ENCODE measurements at places on chromosomes 11 and 22.

DNA sequence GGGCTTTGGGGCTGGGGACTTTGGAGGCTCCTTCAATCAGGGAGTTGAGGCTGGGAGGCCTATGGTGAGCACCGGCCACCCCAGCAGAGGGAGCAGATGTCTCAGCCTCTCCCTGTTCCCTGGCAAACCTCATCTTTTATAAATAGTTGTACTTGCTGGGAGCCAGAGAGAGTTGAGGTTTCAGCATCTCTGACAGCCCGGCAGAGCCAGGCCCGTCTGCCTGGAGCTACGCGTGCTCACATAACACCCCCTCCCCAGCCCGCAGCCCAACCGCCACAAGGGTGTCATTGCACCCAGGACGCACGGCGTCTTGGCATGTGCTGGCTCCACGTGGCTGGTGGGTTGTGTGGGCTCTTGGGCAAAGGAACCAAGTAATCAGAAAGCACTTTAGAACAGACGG lies 127.1 kb downstream of the CHST1 start:
- peaks cover 2% of the 10 kb centered on the region for H3K27me3 ChIP-seq
- no peak for DNase-seq
- H3K27ac ChIP-seq, result no peak overlapping the region
- no peak overlapping the region for H3K4me3 ChIP-seq
- H3K4me1 ChIP-seq, result no peaks in the 10 kb centered on the region
- no peaks in the 10 kb centered on the region for H3K36me3 ChIP-seq

DNA sequence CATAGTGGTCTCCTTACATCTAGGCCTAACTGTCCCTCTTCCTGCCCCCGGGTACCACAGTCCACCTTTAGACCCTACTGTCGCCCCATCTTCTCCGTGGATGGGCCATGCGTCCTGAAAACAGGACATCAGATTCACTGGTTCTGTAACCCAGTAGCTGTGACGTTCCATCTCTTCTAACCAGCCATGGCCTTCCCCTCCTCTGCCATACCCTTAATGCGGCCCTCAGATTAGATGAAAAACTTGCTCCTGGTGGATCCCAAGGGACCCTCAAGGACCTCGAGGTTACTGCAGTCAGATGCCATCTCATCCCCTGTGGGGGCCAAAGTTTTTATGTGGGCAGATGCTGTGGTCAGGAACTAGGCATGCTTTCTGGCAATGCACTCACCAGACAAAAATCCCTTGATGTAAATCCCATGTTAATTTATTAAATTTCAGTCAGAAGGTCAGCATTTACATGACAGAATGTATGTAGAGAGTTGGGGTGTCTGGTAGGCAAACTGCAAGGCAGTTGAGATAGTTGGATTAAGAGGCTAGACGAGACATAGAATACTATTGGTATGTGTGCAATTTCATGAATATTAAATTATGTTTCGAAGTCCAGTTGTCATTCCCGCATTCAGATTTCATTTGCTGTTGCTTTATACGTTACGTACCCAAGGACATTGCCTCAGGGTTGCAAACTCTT lies 64.3 kb downstream of the WNT11 start:
- H3K27ac ChIP-seq, result no peak overlapping the region
- H3K36me3 ChIP-seq, result peaks cover 8% of the 10 kb centered on the region
- H3K4me3 ChIP-seq, result no peak overlapping the region
- H3K27me3 ChIP-seq, result no peaks in the 10 kb centered on the region
- no peaks in the 10 kb centered on the region for H3K4me1 ChIP-seq

GRCh38 chr11:16863389-16863788 lies 124.9 kb downstream of the C11orf58 start:
- H3K27ac ChIP-seq, result no peak overlapping the region
- no peaks in the 10 kb centered on the region for H3K4me1 ChIP-seq
- H3K36me3 ChIP-seq, result no peaks in the 10 kb centered on the region
- H3K4me3 ChIP-seq, result no peak overlapping the region
- no peak for DNase-seq

- no peaks in the 10 kb centered on the region for H3K27me3 ChIP-seq
- peaks cover 34% of the 10 kb centered on the region for H3K4me1 ChIP-seq
- H3K27ac ChIP-seq, result no peak overlapping the region
- peaks cover 16% of the 10 kb centered on the region for H3K36me3 ChIP-seq
Measured at GRCh38 chr11:121479698-121480238, 27.0 kb upstream of the SORL1-AS1 start.

DNA sequence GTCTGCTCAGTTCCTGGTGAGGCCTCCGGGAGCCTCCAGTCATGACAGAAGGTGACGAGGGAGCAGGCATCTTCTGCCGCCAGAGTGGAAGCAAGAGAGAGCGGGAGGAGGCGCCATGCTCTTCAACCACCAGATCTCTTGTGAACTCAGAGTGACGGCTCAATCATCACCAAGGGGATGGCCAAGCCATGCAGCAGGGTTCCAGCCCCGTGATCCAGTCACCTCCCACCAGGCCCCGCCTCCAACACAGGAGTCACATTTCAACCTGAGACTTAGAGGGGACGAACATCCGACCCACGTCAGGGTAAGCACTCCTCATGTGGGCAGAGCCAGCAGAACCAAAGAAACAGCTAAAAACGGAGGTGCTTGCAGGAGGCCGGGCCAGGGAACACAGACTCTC lies 1470.5 kb downstream of the BRD1 start:
- H3K4me1 ChIP-seq, result no peaks in the 10 kb centered on the region
- H3K27ac ChIP-seq, result no peak overlapping the region
- peaks cover 3% of the 10 kb centered on the region for H3K27me3 ChIP-seq
- DNase-seq, result no peak

DNA sequence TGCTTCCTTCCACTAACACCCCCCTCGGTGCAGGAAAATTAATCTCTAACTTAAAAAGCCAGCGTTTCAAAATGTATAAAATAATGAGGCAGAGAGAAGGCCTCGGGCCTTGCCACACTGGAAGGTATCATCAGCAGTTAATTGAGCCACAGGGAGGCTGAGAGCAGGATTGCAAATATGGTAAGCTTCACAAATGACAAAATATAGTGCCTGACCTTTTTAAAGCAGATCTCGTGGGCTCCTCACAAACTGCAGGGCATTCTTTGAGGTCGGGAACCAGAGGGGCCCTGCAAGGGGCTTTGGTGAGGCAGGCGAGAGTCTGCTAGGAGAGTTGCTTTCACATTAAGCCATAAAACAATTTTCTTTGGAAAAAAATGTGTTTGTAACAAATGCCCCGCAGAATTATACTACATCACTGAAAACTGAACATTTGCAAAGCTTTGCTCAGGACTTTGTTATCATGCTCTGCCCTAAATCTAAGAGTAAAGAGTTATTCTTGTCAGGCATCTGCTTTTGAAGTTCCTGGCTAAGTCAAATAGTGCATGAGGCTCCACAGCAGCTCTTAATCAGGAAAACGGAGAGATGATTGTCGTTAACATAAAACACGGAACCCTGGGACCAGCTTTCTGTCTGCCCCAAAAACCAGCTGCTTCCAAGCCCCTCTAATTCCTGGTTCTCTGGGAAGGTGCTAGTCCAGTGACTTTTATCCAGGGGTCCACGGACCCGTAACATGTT lies 61.4 kb upstream of the SYT13 start:
- no peak overlapping the region for H3K4me3 ChIP-seq

- no peaks in the 10 kb centered on the region for H3K4me1 ChIP-seq
- no peak for DNase-seq
- no peaks in the 10 kb centered on the region for H3K36me3 ChIP-seq
- H3K27ac ChIP-seq, result no peak overlapping the region
Measured at GRCh38 chr11:96051820-96052219, 127.9 kb upstream of the MTMR2 start.

- H3K36me3 ChIP-seq, result no peaks in the 10 kb centered on the region
- DNase-seq, result peak; percentile 33
- H3K27me3 ChIP-seq, result no peaks in the 10 kb centered on the region
- H3K27ac ChIP-seq, result peak overlapping the region; percentile 18
- peaks cover 61% of the 10 kb centered on the region for H3K4me1 ChIP-seq
Measured at GRCh38 chr11:61694946-61695706, 14.9 kb downstream of the DAGLA start.

GRCh38 chr11:67436459-67437081 lies 912 bp downstream of the PTPRCAP start:
- peak overlapping the region; percentile 91 for H3K4me3 ChIP-seq
- peak; percentile 67 for DNase-seq
- peak overlapping the region; percentile 90 for H3K27ac ChIP-seq
- H3K4me1 ChIP-seq, result peaks cover 82% of the 10 kb centered on the region
- no peaks in the 10 kb centered on the region for H3K27me3 ChIP-seq

- H3K27me3 ChIP-seq, result no peaks in the 10 kb centered on the region
- H3K27ac ChIP-seq, result no peak overlapping the region
- H3K4me1 ChIP-seq, result no peaks in the 10 kb centered on the region
- H3K4me3 ChIP-seq, result no peak overlapping the region
- no peak for DNase-seq
Measured at GRCh38 chr11:100769165-100769564, 82.1 kb downstream of the ARHGAP42 start.

- H3K4me1 ChIP-seq, result peaks cover 4% of the 10 kb centered on the region
- H3K4me3 ChIP-seq, result no peak overlapping the region
- H3K36me3 ChIP-seq, result no peaks in the 10 kb centered on the region
- no peak for DNase-seq
- peaks cover 3% of the 10 kb centered on the region for H3K27me3 ChIP-seq
Measured at GRCh38 chr11:72787216-72788104, 6.4 kb downstream of the STARD10 start.

- peaks cover 27% of the 10 kb centered on the region for H3K27me3 ChIP-seq
- no peak overlapping the region for H3K27ac ChIP-seq
- H3K4me1 ChIP-seq, result peaks cover 2% of the 10 kb centered on the region
- H3K36me3 ChIP-seq, result peaks cover 28% of the 10 kb centered on the region
Measured at GRCh38 chr11:65591939-65592857, 3.4 kb downstream of the KCNK7 start.

DNA sequence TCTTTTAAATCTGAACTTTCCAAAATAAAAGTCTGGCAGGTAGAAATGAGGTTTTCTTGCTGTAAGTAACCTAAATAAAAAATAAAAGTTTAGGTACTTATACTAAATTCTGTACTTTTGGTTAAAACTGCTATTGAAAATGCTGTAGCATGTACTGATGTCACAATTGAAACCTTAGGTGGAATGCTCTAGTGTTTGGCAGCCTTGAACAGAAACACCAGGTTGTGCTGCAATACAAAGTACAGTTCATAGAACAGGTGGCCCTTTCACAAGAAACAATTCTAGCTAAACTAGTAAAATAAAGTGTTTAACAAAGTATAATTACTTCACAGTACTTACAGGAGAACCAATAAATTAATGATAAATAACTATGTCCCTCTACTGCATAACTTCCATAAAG lies 25.1 kb downstream of the NPAT start:
- no peak overlapping the region for H3K4me3 ChIP-seq
- peaks cover 50% of the 10 kb centered on the region for H3K36me3 ChIP-seq
- H3K27ac ChIP-seq, result no peak overlapping the region
- no peaks in the 10 kb centered on the region for H3K27me3 ChIP-seq
- no peak for DNase-seq

DNA sequence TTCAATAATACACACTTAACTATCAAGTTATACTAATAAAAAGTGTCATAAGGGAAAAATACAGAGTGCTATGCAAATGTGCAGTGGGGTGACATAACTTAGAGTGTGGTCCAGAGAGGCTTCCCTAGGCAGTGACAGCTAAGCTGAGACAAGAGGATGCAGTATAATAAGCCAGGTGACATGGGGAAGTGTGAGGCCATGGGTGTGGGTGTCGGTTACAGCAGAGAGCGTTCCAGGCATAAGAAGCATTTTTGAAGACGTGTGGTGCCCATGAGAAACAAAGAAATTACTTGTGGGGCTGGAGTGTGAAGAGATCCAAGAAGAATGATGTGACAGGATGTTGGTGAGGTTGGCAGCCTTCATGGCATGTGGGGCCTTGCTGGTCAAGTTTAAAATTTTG lies 78.1 kb upstream of the PICALM start:
- no peak overlapping the region for H3K27ac ChIP-seq
- DNase-seq, result no peak
- no peaks in the 10 kb centered on the region for H3K27me3 ChIP-seq
- peaks cover 9% of the 10 kb centered on the region for H3K4me1 ChIP-seq
- no peaks in the 10 kb centered on the region for H3K36me3 ChIP-seq
- H3K4me3 ChIP-seq, result no peak overlapping the region

DNA sequence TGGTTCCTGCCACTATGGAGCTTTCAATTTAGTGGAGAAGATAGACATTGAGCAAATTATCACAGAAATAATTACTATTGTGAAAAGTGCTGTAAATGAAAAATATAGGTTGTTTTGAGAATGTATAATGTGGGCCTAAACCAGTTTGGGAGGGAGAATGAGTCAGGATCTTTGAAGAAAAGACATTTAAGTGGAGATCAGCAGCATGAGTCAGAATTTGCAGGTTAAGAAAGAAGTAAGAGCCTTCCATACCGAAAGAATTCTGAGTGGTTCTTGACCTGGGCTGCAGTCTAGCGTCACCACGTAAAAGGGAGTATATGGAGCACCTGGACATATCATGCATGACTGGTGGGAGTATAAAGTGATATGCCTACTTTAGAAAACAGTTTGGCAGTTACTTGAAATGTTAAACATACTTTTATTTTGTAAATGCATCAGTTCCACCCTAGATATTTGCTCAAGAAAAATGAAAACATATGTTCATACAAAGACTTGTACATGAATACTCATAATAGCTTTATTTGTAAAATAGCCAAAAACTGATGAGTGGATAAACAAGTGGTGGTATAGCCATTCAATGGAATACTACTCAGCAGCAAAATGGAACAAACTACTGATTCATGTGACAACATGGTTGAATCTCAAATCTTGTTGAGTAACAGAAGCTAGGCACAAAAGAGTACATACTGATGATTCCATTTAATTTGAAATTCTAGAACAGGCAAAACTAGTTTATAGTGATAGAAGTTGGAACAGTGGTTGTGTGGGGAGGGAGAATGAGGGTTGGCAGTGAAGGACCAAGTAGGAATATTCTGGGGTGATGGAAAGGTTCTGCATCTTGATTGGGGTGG lies 99.2 kb downstream of the STIM1 start:
- no peak overlapping the region for H3K27ac ChIP-seq
- H3K36me3 ChIP-seq, result peaks cover 3% of the 10 kb centered on the region
- H3K4me1 ChIP-seq, result peaks cover 46% of the 10 kb centered on the region
- no peak overlapping the region for H3K4me3 ChIP-seq
- no peaks in the 10 kb centered on the region for H3K27me3 ChIP-seq

DNA sequence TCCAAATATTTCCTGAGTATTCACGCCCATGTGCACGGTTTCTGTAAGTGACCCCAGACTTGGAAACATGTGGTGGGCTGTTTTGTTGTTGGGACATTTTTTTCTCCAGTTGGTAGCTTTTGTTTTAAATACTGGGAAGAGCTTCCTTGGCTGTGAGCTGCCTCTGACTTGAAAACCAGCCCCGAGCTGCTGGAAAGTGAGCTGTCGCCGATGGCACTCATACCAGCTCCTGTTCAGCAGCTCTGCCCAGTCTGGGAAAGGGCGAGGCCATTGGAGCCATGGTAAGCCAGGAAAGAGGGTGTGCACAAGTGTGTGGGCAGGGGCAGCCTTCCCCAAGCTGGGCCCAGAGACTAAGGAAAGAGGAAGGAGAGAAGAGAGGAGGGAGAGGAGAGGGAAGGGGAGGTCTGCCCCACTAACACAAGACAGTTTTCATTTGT lies 3.2 kb upstream of the FLI1 start:
- no peak overlapping the region for H3K4me3 ChIP-seq
- no peaks in the 10 kb centered on the region for H3K36me3 ChIP-seq
- peaks cover 53% of the 10 kb centered on the region for H3K4me1 ChIP-seq

GRCh38 chr11:57599381-57599780 lies 1.9 kb downstream of the SERPING1 start:
- no peak overlapping the region for H3K4me3 ChIP-seq
- peaks cover 16% of the 10 kb centered on the region for H3K4me1 ChIP-seq
- H3K27ac ChIP-seq, result no peak overlapping the region
- H3K36me3 ChIP-seq, result no peaks in the 10 kb centered on the region
- DNase-seq, result no peak
- no peaks in the 10 kb centered on the region for H3K27me3 ChIP-seq

All from thymus (tissue), 14 donors.